ENCODE measurements at places on chromosomes 16 and 17. TPM values are rescaled to one million over a fixed set of nuclear protein-coding genes. Genes with fewer than 3 reads are reported as not detected.

The CFAP97D1 gene
- total RNA-seq, result not detected

The COX6A2 gene
- not detected for total RNA-seq

The HOXB9 gene
- total RNA-seq, result not detected

The IRX5 gene
- 0.09 TPM for total RNA-seq

The NAGS gene
- total RNA-seq, result 2.2 TPM

The IRX3 gene
- total RNA-seq, result under 0.01 TPM

The ITGAX gene
- total RNA-seq, result under 0.01 TPM

The ADAMTS18 gene
- total RNA-seq, result under 0.01 TPM

The GINS2 gene
- 0.77 TPM for total RNA-seq

The RILP gene
- total RNA-seq, result 16.9 TPM

The ZNF385C gene
- total RNA-seq, result not detected

The UTS2R gene
- not detected for total RNA-seq

The ZNF423 gene
- total RNA-seq, result 0.69 TPM

The MARCHF10 gene
- under 0.01 TPM for total RNA-seq

The SLC12A3 gene
- not detected for total RNA-seq

The ARHGDIG gene
- total RNA-seq, result 0.77 TPM
